ENCODE measurements at places on chromosomes 2 and 18.

DNA sequence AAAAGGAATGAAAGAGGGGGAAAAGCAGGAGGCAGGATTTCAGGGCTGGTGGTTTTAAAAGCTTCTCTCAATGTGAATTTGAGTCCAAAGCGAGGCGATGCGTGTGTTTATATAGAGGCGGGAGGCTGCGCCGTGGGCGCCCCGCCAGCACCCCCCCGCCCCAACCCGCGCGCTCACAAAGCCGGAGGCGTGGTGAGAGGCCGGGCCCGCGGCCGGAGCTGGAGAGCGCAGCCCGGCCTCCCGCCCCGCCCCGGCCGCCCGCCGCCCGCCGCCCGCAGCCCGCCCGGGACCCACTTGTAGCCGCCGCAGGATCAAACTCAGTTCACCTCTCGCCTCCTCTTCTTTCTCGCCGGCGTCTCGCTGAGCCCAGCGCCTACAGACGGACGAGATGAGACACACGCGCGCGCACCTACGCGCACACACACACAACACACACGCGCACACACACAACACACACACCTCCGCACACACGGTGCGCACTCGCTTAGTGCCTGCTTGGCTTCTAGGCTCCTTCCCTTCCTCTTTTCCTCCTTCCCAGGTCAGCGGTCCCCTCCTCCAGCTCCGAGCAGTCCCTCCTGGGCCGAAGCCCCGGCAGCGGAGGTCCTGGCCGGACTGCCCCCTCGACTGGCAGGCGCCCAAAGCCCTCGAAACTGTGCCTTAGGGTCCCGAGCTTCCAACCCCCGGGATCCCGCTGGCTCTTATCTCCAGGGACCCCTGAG lies 1.3 kb upstream of the CYP26B1 start:
- no peak overlapping the region for H3K27ac ChIP-seq
- DNase-seq, result peak; percentile 51
- peaks cover 40% of the 10 kb centered on the region for H3K4me1 ChIP-seq

GRCh38 chr18:76709659-76710645 lies 112.4 kb upstream of the ZNF236 start:
- peak; percentile 48 for DNase-seq
- H3K27ac ChIP-seq, result no peak overlapping the region
- no peaks in the 10 kb centered on the region for H3K27me3 ChIP-seq
- H3K4me1 ChIP-seq, result no peaks in the 10 kb centered on the region
- no peaks in the 10 kb centered on the region for H3K36me3 ChIP-seq
- no peak overlapping the region for H3K4me3 ChIP-seq

DNA sequence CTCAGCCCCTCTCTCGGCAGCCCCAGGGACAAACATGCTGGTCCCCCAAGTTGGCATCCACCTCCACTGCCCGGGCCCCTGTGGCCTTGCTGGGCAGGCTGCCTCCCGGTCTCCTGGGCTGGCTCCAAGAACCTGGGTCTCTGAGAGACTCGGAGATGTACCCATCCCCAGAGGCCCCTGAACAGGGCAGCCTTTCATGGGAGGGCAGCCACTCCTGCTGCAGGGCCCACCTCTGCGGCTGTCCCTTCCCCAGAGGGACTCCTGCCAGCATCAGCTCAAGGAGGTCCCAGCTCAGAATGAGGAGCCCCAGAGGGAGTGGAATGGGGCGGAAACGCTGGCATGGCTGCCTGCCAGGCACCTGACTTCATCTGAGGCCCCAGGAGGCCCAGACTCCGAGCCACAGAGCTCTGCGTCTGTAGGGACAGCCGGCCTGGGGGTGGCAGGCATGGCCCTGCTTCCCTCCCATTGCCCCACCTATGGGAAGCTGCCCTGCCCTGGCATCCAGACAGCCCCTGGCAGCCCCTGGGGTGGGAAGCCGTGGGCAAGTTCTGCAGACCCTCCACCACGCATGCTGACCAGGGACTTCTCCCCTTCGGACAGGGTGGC lies 857 bp upstream of the CROCC2 start:
- H3K36me3 ChIP-seq, result no peaks in the 10 kb centered on the region
- H3K27me3 ChIP-seq, result no peaks in the 10 kb centered on the region
- no peaks in the 10 kb centered on the region for H3K4me1 ChIP-seq
- no peak overlapping the region for H3K27ac ChIP-seq
- H3K4me3 ChIP-seq, result no peak overlapping the region

- H3K4me3 ChIP-seq, result no peak overlapping the region
- no peaks in the 10 kb centered on the region for H3K27me3 ChIP-seq
- H3K4me1 ChIP-seq, result no peaks in the 10 kb centered on the region
- DNase-seq, result no peak
These were observed 265.3 kb downstream of the PAX3 start for GRCh38 chr2:222033541-222033940.

DNA sequence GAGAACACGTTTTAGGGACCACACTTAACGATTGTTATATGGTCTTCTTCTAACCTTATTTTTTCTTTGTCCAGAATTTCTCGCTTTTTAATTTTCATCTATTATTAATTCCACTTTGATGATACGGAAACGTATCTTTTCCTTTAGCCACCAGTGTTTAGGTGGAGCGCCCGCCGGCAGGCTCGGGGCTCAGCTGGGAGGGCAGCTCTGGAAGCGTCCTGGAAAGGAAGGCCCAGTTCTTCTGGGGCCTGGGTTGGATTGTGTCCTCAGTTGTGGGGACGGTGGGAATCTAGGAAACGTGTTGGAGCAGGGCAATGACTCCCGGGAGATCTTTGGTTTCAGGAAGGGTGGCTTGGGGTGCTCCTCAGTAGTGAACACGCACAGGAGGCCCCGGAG lies 19.4 kb upstream of the SOX11 start:
- H3K4me1 ChIP-seq, result no peaks in the 10 kb centered on the region
- H3K36me3 ChIP-seq, result no peaks in the 10 kb centered on the region
- no peak overlapping the region for H3K27ac ChIP-seq
- H3K27me3 ChIP-seq, result peaks cover 20% of the 10 kb centered on the region
- no peak for DNase-seq
- no peak overlapping the region for H3K4me3 ChIP-seq

DNA sequence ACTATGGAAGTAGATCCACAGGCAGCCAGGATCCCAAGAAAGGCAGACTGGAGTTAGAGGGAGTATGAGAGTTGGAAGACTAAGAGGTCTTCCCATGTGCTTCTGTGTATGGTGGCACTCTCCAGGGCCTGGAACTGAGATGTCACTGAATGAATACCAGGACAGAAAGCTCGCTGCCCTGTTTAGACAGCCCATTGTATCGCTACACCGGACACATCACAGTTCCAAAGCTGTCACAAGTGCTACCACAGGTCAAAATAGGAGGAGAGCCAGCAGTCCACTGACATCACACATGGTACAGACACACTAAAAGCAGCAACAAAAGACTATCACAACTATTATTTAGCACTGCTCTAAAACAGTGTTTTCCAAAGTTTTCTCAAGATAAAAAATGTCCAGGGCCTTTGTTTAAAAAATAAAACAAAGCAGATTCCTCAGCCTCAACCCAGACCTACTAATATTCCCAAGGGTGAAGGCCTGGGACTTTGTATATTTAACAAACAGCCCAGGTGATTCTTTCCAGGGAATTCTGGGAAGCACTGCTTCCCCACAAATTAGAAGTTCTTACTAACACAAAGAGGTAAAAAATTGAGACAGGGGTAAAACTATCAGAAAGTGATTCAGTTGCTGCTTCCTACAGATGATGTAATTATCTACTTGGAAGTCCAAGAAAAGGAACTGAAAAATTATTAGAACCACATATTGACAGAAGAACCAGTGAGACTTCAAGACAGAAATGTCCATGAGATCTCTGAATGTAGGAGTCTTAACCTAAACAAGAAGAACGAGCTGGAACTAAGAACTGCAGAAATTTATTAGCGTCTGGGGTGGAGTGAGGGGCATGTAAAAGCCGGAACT lies 116.0 kb downstream of the DTNB start:
- H3K27me3 ChIP-seq, result no peaks in the 10 kb centered on the region
- H3K27ac ChIP-seq, result no peak overlapping the region
- no peaks in the 10 kb centered on the region for H3K36me3 ChIP-seq
- no peak for DNase-seq
- no peak overlapping the region for H3K4me3 ChIP-seq
- H3K4me1 ChIP-seq, result no peaks in the 10 kb centered on the region

- H3K27me3 ChIP-seq, result no peaks in the 10 kb centered on the region
- no peaks in the 10 kb centered on the region for H3K36me3 ChIP-seq
- H3K4me1 ChIP-seq, result no peaks in the 10 kb centered on the region
- DNase-seq, result no peak
- H3K27ac ChIP-seq, result no peak overlapping the region
- no peak overlapping the region for H3K4me3 ChIP-seq
These were observed 64.9 kb upstream of the WIPF1 start for GRCh38 chr2:174662459-174662858.

Measured in adrenal gland (tissue), 19 donors.